Left cardiac atrium (tissue), 4 donors: ENCODE measurements at places on chromosomes 3 and 15. TPM values are rescaled to one million over a fixed set of nuclear protein-coding genes. Genes with fewer than 3 reads are reported as not detected.

The CCR9 gene
- total RNA-seq: not detected

DNA sequence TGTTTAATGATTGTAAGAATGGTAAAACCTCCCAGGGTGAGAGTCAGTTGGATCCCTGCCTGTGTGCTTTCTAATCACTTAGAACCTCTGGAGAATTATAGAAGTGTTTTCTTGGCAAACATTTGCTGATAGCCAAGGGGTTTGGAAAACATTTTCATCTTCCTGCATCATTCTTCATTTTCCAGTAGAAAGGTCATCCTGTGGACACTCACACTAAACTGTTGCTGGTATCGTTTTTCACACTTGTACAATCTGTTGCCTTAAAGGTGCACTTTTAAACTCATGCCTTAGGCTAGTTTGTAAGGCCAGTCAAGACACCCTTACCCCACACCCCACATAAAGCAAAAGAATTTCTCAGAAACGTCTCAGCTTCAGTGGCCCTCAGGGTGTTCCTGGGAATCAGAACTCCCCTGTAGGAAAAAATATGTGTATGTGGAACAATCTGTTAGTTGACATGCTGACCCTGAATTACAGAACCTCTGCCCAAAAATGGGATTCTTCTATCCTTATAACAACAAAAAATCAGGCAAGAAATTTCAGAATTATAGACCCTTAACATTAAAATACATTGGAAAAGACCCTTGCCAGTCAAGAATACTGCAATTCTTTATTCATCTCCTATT, 5.8 kb upstream of the PLD1 start:
- no peak for DNase-seq

The BLOC1S6 gene
- 37.0 TPM for total RNA-seq

DNA sequence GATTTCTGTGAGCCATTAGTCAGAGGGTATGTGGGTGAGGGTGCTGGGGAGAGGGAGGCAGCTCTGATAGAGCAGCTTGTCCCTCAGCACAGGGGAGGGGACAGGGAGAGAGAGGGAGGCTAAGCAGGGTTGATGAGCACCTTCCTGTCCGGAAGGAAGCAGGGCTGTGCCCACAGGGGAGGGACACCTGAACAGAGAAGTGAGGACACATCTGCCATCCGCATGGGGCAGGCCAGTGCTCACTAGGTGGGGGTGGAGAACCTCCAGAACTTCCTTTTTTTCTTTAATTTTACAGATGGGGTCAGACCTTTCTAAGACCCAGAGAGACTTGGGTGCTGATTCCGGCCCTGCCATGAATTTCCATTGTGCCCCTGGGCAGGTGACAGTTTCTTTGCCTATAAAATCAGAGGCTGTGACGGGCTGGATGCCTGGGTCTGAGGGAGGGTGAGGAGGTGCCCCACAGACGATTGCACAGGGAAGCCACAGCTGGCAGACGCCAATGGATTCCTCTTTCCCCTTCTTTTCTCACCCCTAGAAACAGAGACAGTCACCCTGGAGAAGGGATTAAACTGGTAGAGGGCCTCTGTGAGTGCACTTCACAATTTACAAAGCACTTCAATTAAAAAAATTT, 4.1 kb upstream of the TGM5 start:
- no peak for DNase-seq

- DNase-seq: no peak
Measured at GRCh38 chr15:67732164-67732563, 93.1 kb upstream of the SKOR1 start.

GRCh38 chr3:13846716-13847570, 32.9 kb downstream of the WNT7A start:
- no peak for DNase-seq

GRCh38 chr15:69035205-69035917, 20.9 kb downstream of the NOX5 start:
- DNase-seq: no peak

The ILDR1 gene
- not detected for total RNA-seq

DNA sequence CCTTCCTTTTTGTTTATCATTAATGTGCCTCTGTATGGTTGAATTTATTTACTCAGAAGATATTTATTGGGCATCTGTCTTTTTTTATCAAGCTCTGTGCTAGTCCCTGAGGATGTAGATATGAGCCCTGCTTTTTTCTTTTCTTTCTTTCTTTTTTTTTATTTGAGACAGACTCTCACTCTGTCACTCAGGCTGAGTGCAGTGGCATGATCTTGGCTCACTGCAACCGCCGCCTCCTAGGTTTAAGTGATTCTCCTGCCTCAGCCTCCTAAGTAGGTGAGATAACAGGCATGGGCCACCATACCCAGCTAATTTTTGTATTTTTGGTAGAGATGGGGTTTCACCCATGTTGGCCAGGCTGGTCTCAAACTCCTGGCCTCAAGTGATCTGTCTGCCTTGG, 58.5 kb downstream of the MBNL1 start:
- no peak for DNase-seq

- no peak for DNase-seq
Measured at GRCh38 chr15:83999396-84000135, 236.0 kb upstream of the GOLGA6L4 start.
